Activated effector memory CD4-positive, alpha-beta T cell treated with anti-CD3 and anti-CD28 coated beads, Interleukin-2, amount 50 U/mL, for 16 hours (primary cell): ENCODE measurements at places on chromosomes 2 and 18.

GRCh38 chr2:174335254-174335987 lies 667 bp downstream of the SP9 start:
- peak; percentile 61 for DNase-seq

- no peak for DNase-seq
These were observed 8.9 kb downstream of the MAPRE2 start for GRCh38 chr18:35050028-35050546.

DNA sequence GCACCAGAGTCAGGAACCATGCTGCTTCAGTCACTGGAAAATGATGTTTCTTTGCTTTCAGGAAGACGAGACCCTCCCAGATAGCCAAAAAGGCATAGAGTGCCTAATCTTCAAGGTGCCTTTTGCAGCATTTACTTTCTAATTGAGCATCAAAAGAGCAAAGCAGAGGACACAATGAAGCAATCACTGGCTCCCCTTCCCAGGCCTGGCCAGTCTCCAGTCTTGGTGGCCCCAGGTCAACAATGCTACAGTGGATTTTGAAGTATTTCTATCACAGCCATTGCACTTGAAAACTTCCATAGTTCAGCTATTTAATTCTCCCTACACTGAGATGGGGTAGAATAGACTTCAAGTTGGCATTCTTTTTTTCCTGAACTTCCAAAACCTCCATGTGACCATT lies 15.4 kb downstream of the ZBTB7C start:
- no peak for DNase-seq

GRCh38 chr18:55573386-55573785 lies 14.6 kb downstream of the TCF4 start:
- no peak for DNase-seq

DNA sequence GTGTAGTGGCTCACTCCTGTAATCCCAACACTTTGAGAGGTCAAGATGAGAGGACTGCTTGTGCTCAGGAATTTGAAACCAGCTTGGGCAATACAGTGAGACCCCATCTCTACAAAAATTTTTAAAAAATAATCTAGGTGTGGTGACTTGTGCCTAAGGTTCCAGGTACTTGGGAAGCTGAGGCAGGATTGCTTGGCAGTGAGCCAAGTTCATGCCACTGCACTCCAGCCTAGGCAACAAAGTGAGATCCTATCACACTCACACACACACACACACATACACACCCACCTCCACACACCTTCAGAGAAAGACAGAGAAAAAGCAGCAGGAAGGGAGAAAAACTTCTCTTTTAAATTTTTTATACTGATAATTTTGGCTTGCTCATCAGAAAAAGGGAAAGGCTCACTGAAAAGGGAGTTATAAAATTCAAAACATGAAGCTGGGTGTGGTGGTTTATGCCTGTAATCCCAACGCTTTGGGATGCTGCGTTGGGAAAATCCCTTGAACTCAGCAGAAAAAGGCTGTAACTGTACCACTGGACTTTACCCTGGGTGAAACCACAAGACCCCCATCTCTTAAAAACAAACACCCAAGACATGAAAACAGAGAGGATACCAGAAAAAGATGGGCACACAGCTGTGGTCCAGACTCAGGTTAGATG lies 25.7 kb downstream of the FAM168B start:
- no peak for DNase-seq

DNA sequence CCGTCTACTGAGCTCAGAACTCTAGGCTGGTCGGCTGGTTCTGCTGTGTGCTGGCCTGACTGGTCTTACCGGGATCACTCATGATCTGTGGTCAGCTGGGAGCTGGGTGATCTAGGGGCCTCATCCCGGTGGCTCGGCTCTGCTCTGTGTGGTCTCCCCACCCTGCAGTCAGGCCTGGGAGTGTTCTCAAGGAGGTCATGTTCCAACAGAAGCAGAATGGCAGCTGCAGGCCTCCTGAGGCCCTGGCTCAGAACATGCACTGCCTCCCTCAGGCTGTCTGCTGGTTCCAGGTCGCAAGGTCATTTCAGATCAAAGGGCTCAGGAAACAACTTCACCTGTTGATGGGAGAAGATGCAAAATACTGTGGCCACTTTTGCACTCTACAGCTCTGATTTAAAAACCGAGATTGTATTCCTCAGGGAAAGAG lies 81.1 kb upstream of the RFX8 start:
- no peak for DNase-seq

DNA sequence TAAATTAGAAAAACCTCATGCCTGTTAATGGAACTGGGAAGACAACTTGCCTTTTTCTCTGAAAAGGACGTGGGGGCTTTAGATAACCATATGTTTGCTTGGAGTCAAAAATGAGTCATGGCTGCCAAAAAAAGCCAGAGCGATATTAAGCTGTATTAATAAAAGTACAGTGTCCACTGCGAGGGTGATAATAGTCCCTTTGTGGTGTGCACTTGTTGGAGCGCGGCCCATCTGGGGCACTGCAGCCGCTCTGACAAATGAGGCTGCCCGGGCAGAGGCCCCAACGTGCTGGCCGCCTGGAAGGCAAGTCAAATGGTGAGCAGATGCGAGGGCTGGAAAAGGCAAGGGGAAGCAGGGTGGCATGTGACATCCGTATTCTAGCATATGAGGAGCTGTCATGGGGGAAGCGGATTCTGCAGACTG lies 103.3 kb upstream of the NCK2 start:
- DNase-seq = no peak
